ENCODE measurements at places on chromosomes 3 and 15. TPM values are rescaled to one million over a fixed set of nuclear protein-coding genes. Genes with fewer than 3 reads are reported as not detected.

Gene RHOV
- not detected for total RNA-seq

Gene CPNE9
- 0.29 TPM for total RNA-seq

- no peak for DNase-seq
These were observed 1273.0 kb downstream of the OTOL1 start for GRCh38 chr3:162769564-162769963.

Gene PLAAT1
- not detected for total RNA-seq

GRCh38 chr15:56128081-56128480 is 115.6 kb downstream of the RFX7 start:
- no peak for DNase-seq

Gene SPESP1
- 0.50 TPM for total RNA-seq

- no peak for DNase-seq
These were observed 125.1 kb downstream of the TJP1 start for GRCh38 chr15:29696950-29697738.

Gene ZNF660
- 2.5 TPM for total RNA-seq

DNA sequence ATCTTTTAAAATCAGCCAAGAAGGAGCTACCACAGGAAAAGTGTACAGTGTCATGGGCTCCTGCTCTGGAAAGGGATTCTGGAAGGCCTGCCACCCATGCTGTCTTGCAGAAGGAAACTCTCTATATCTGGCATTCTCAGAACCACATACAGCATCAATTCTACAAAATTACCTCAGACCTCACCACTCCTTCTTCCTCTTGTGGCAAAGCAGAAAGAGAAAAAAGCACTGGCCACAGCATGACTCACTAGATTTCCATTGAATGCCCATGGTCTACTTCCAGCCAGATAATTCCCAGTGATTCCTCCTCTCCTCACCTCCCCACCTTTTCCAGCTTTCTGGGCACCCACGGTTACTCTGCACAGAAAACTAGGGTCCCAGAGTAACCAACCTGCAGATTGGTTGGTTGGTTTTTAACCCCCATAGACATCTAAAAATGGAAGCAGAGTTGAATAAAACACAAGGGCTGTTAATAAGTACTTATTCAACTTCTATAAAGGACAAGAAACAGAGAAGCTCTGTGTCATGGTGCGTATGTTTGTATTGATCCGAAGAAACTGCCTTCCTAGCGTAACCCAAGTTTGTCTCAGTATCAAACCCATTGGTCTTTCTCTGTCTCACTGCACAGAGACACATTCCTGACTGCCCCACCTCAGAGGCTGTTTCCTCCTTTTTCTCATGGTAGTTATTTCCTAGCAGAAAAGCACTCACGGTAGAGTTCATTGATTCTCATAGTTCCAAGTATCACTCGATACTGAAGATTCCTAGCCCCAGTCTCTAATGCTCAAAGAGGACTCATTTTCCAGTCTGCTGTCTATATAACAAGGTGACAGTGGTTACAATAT is 67.7 kb downstream of the LDHAL6B start:
- DNase-seq = no peak

Gene KNG1
- not detected for total RNA-seq

Gene STRIT1
- not detected for total RNA-seq

GRCh38 chr3:87145553-87145952 is 81.6 kb upstream of the CHMP2B start:
- no peak for DNase-seq

DNA sequence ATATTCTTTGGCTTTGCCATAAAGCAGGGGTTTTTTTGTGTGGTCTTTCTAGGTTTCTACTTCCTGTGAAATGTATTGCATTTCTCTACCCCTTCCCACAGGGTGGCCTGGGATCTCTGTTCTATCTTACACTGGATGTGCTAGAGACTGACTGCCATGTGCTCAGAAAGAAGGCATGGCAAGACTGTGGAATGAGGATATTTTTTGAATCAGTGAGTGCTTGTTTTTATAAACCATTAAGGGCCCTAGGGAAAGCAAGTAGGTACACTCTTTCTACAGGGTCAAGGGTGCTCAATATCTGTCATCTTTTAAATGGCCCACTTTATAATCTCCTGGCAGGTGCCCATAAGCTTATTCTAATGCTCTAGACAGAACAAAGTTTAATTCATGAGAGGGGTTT is 730 bp downstream of the FETUB start:
- DNase-seq = no peak

DNA sequence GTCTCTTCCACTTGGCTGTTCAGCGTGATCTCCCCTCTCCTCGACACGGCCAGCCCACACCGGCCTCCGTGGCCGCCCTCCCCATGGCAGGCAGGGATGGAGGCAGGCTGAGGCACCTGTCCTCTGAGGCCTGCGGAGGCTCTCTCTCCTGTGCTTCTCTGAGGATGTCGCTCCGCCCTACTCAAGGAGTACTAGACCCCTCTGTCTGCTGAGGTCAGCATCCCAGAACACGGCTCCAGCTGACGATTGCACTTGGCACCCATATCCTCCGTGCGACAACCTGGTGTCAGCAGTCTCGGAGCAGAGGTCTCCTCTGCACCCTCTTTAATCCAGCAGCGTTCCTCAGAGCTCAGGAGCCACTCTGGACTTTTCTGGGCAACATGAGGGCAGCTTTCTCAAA is 322.6 kb downstream of the OCA2 start:
- DNase-seq = no peak

- DNase-seq = peak; percentile 64
These were observed 52.2 kb downstream of the SEMA5B start for GRCh38 chr3:122975163-122975923.

- no peak for DNase-seq
These were observed 5.1 kb upstream of the CERS3 start for GRCh38 chr15:100533886-100534285.

GRCh38 chr3:128281056-128281455 is 127.8 kb downstream of the EEFSEC start:
- DNase-seq = no peak

DNA sequence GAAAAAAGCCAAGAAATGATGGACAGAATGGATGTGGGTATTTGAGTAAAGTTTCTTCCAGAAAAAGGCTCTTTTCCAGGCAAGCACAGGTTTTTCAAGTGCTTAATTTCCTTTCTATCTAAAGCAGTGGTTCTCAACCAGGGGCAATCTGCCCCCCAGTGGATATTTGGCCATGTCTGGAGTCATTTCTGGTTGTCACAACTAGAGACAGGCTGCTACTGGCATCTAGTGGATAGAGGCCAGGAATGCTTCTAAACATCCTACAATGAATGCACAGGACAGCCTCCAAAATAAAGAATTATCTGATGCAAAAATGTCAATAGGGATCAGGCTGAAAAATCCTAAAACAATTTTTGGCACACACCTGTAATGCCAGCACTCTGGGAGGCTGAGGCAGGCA is 23.9 kb downstream of the SEC22C start:
- no peak for DNase-seq

Gene SLC27A2
- 77.6 TPM for total RNA-seq

Gene TMEM43
- total RNA-seq = 42.6 TPM

Gene CTXND1
- not detected for total RNA-seq

Data from natural killer cell treated with Interleukin-12 subunit alpha and Interleukin-12 subunit beta and Interleukin-15 and Interleukin-18, amount 100 ng/mL, for 72 hours (primary cell).